Hepatocyte (in vitro differentiated cells): ENCODE measurements at places on chromosomes 1 and 21. TPM values are rescaled to one million over a fixed set of nuclear protein-coding genes. Genes with fewer than 3 reads are reported as not detected.

The PLPPR5 gene
- polyA plus RNA-seq: 0.22 TPM in 1 of 2 replicates, not detected in the other

DNA sequence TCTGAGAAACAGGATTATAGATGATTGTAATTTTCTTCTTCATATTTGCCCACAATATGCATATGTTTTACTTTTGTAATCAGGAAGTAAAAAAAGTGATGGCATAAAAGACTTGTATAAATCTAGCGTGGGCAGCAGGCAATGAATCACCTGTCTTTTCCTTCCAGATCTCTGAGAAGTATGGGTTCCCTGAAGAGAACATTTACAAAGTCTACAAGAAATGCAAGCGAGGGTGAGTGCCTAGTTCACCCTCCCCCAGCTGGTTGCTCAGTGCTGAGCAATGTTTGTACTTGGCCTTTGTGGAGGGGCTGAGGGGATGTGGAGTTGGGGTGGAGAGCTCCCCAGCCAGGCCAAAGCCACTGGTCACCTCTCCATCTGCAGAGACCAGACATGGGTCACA, 30.7 kb downstream of the GRHL3 start:
- DNase-seq: no peak
- peaks cover 18% of the 10 kb centered on the region for H3K4me1 ChIP-seq
- H3K27ac ChIP-seq: no peak overlapping the region
- no peak overlapping the region for H3K4me3 ChIP-seq

DNA sequence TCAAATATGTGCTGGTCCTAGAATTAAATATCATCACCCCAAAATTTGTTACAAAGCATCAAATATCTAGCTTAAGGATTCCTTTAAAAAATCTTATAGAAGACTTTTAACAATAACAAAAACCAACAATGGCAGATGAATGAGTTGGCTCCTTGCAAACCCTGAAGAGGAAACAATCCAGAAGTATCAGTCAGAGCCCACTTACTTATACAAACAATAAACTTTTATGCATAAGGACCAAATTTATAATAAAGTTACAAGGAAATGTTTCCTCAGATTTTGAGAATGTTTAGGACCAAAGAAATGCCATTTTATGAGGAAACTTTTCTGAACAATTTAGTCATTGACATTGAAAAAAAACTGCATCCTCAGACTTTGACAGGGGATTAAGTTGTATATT, 52.7 kb downstream of the LPAR3 start:
- H3K4me3 ChIP-seq: no peak overlapping the region
- no peaks in the 10 kb centered on the region for H3K36me3 ChIP-seq
- no peaks in the 10 kb centered on the region for H3K27me3 ChIP-seq
- no peak overlapping the region for H3K27ac ChIP-seq
- DNase-seq: no peak
- H3K4me1 ChIP-seq: peaks cover 9% of the 10 kb centered on the region

GRCh38 chr1:228871314-228872061, 136.2 kb downstream of the RHOU start:
- peak overlapping the region; percentile 88 for H3K27ac ChIP-seq
- no peak for DNase-seq
- no peak overlapping the region for H3K4me3 ChIP-seq
- H3K36me3 ChIP-seq: no peaks in the 10 kb centered on the region
- H3K4me1 ChIP-seq: peaks cover 45% of the 10 kb centered on the region

DNA sequence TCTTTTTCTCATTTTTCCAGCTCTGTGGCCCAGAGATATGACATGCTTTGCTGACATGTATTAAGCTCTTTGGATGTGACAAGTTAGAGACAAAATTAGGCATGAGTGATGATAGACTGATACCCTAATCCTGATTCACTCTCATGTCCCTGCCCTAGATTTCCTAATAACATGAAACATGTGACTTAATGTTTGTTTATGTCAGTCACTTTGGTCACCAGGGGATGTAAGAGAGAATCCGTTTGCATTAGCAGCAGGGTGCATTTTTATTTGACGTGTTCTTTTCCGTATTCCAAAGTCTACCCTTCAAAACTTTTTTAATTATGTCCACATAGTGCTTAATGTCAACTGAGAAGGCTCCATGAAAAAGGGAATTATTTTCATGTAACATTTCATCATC, 192.4 kb downstream of the HMCN1 start:
- no peaks in the 10 kb centered on the region for H3K27me3 ChIP-seq
- H3K27ac ChIP-seq: no peak overlapping the region
- H3K36me3 ChIP-seq: no peaks in the 10 kb centered on the region

The RIPPLY3 gene
- 0.11 and 1.0 TPM in 2 replicates for polyA plus RNA-seq

DNA sequence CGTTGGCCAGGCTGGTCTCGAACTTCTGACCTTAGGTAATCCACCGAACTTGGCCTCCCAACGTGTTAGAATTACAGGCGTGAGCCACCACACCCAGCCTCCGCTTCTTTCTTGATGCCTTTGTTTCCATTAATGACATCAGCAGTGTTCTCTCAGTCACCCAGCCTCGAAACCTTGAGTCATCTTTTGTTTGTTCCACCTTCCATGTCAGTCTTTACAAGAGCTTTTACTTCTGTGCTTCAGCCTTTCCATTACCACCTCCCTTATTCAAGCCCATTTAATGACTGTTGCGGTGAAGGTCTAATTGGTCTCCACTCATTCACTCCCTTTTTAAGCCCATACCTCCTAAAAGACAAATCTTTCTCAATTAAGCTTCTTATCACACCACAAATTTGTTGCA, 146.6 kb upstream of the ADGRL2 start:
- no peaks in the 10 kb centered on the region for H3K36me3 ChIP-seq
- DNase-seq: no peak
- H3K4me3 ChIP-seq: no peak overlapping the region
- H3K27me3 ChIP-seq: no peaks in the 10 kb centered on the region
- peaks cover 3% of the 10 kb centered on the region for H3K4me1 ChIP-seq

DNA sequence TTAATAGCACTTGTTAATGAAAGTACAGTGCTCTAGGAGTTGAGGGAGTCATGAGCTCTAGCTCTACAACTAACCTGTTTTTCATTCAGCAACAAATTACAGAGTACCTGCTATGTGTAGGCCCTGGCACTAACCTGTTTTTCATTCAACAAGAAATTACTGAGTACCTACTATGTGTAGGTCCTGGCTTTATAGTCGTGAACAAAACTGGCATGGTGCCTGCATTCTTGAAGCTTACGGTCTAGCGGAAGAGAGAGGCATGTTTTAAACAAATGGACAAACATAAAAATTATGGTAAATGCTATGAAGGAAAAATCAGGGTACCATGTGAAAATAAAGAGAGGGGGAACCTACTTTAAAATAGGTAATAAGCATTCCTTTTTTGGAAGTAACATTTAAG, 2.2 kb upstream of the UBAP2L start:
- peaks cover 25% of the 10 kb centered on the region for H3K4me1 ChIP-seq
- DNase-seq: no peak
- H3K27ac ChIP-seq: no peak overlapping the region
- peak overlapping the region; percentile 51 for H3K4me3 ChIP-seq
- H3K27me3 ChIP-seq: no peaks in the 10 kb centered on the region
- peaks cover 3% of the 10 kb centered on the region for H3K36me3 ChIP-seq

DNA sequence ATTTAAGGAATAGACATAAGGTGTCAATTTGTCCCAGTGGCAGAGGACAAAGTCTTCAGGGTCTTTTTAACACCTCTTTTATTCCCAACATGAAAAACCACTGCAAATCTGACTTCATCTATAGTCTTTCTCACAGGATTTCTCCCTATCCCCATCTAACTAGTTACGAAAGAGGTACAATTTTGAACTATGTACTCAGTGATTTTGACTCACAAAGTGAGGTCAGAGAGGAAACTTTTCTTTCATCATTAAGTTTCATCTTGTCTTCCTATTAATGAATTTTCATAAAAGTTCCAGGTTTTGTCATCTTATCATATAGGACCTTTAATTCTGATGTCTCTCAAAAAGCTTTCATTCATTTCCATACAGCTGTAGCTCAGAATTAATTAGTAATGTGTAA, 63.3 kb downstream of the ASH1L start:
- no peaks in the 10 kb centered on the region for H3K36me3 ChIP-seq
- H3K27me3 ChIP-seq: no peaks in the 10 kb centered on the region
- H3K4me1 ChIP-seq: peaks cover 12% of the 10 kb centered on the region
- H3K4me3 ChIP-seq: no peak overlapping the region
- H3K27ac ChIP-seq: no peak overlapping the region

DNA sequence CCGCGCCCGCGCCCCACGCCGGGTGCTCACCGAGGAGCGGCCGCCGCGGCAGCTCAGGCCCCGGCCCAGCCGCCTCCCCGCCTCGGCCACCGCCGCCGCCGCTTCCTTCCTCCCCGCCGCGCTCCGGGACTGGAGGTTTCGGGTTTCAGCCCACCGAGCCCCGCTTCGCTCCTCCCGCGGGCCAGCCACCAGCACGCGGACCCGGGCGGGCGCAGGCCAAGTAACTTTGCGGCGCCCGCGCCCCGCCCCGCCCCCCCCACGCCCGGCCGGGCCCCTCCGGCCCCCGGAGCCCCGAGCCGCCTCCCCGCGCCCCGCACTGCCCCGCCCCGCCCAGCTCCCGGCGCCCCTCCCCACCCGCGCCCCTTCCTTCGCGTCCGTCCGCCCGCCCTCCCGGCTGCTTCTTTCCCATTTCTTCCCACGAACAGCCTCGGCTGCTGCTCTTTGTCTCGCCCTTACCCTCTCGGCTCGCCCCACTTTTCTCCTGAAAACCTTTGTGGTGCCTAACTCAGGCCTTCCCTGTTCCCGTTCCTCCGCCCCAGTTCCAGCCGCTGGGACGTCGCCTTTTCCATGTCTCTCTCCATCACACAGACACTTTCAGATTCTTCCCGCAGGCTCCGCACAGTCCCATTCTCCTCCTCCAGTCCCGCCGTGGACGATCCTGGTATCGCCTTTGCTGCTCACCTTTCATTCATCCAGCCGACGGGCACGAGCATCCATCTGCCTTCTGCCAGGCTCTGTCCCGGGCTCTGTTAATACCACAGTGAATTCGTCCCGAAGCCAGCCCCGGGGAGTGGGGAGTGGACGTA, at the start of gene GPR161:
GPR161 (minus strand) TSS at position 222 of the 806 bp plus-strand sequence. CDS start 32,080 bp downstream, outside the sequence.
- H3K4me1 ChIP-seq: peaks cover 19% of the 10 kb centered on the region
- H3K36me3 ChIP-seq: no peaks in the 10 kb centered on the region
- no peaks in the 10 kb centered on the region for H3K27me3 ChIP-seq
- H3K27ac ChIP-seq: peak within 1 kb of the TSS; percentile 96
- peak; percentile 73 for DNase-seq

The PROX1 gene
- 4.8 and 6.7 TPM in 2 replicates for polyA plus RNA-seq

GRCh38 chr1:41537788-41538351, 53.4 kb upstream of the EDN2 start:
- no peak overlapping the region for H3K4me3 ChIP-seq
- no peaks in the 10 kb centered on the region for H3K36me3 ChIP-seq
- H3K4me1 ChIP-seq: peaks cover 10% of the 10 kb centered on the region

GRCh38 chr1:168069384-168069783, 67.3 kb downstream of the GPR161 start:
- no peak overlapping the region for H3K27ac ChIP-seq
- H3K4me3 ChIP-seq: no peak overlapping the region
- no peak for DNase-seq
- H3K4me1 ChIP-seq: no peaks in the 10 kb centered on the region
- H3K27me3 ChIP-seq: no peaks in the 10 kb centered on the region

DNA sequence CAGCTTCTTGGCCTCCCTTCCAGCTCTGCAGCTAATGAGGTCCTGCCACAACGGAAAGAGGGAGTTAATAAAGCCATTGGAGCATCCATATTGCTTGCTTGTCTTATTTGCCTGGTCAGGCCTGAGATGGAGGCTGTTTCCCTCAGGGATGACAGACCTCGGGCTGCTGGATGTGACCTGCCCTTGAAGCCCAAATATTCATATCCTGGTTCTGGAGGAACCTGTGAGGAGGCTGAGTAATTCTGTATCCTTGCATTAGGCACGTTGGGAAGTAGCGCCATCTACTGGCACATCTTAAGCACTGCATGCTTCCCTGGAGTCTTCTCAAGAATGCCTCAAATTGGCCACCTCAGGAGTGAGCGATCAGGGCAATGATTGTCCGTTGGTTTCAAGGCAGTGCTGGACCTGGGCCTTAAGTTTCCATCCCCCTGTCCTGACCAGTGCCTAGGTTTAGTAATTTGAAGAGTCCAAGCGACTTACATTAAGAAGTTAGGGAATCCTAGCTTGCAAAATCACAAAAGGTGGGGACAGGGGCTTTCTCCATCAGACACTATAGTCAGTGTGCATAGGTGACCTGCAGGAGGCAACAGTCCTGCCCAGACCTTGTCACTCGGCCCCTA, 13.8 kb upstream of the NASP start:
- peak; percentile 74 for DNase-seq
- H3K36me3 ChIP-seq: no peaks in the 10 kb centered on the region
- H3K4me3 ChIP-seq: no peak overlapping the region
- H3K4me1 ChIP-seq: no peaks in the 10 kb centered on the region

GRCh38 chr1:185155600-185156287, 1.0 kb downstream of the TRMT1L start:
- peak overlapping the region; percentile 65 for H3K4me3 ChIP-seq
- DNase-seq: peak; percentile 16
- peaks cover 26% of the 10 kb centered on the region for H3K4me1 ChIP-seq
- H3K27me3 ChIP-seq: no peaks in the 10 kb centered on the region
- no peaks in the 10 kb centered on the region for H3K36me3 ChIP-seq

The FCMR gene
- 0.71 and 0.88 TPM in 2 replicates for polyA plus RNA-seq

The CAMK1G gene
- polyA plus RNA-seq: 0.85 and 1.2 TPM in 2 replicates

The CR1L gene
- polyA plus RNA-seq: not detected in 2 replicates

The KRTAP19-3 gene
- not detected in 2 replicates for polyA plus RNA-seq

The RHD gene
- polyA plus RNA-seq: 0.12 and 0.19 TPM in 2 replicates

The LCE1C gene
- polyA plus RNA-seq: not detected in 2 replicates

DNA sequence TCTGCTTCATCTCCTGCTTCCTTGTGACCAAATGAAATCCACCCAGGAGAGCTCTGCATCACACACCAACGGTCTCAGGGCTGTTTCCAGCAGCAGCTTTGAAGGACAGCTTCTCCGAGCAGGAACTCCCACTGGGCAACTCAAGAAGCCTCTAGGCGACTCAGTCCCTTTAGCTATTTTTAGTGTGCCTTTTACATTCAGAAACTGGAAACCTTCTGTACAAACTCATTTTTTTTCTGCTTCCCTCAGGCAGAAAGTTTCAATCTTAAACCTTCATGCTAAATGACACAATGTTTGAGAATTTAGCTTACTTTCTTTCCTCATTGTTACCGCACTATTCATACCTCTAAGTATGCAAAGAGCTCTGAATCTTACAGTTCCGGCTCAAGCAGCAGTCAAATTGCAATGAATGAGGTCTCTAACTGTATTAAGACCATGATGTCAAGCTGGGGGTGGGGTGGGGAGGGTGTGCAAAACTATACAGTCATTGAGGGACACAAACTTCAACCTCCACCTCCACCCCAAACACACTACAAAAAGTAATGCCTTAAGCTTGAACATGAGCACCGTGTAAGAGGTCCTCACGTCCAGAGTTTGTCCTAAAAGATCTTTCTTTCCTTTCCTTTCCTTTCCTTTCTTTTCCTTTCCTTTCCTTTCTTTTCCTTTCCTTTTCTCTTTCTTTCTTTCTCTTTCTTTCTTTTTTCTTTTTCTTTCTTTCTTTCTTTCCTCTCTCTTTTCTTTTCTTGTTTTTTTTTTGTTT, 16.4 kb upstream of the TARBP1 start:
- no peak overlapping the region for H3K4me3 ChIP-seq
- H3K27ac ChIP-seq: peak overlapping the region; percentile 46
- no peaks in the 10 kb centered on the region for H3K27me3 ChIP-seq
- peaks cover 10% of the 10 kb centered on the region for H3K4me1 ChIP-seq
